ENCODE measurements at places on chromosomes 1 and 21.

GRCh38 chr1:156368889-156369684 is at the start of gene RHBG:
Gene RHBG, plus strand, starts transcription at chr1:156369211. Its CDS starts 39 bp downstream, at chr1:156369250.
- peak; percentile 33 for DNase-seq

- DNase-seq, result peak; percentile 21
Observed at GRCh38 chr1:156860113-156860627, 495 bp upstream of the NTRK1 start.

DNA sequence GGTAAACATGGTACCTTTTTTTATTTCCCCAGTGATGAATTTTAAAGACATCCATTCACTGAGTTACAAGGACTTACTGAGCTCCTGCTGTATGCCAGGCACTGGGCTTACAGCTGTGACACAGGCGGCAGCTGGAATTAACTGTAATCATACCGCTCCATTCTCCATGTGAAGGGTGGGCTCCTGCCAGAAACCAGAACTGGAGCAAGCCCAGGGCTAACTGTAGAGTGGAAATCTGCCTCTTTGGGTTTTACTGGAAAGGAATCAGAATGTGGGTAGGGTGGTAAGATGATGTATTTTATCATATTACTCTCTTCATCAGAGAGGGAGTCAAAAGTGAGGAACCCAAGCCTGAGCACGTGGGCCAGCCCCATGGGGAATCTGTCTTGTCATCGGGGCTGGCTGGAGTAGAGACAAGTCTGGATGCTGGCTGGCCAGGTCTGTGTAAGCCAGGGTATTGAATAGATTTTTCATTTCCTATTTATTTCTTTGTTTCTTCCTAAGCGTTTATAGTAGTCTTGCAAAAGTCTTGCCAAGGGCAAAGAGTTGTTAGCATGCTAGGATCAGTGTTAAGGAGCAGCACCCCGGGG is 21.5 kb downstream of the FGGY start:
- no peak for DNase-seq

GRCh38 chr1:66355756-66356155 is 178.2 kb upstream of the SGIP1 start:
- DNase-seq, result no peak

- DNase-seq, result peak; percentile 69
Observed at GRCh38 chr1:203325418-203326091, 20.2 kb downstream of the BTG2 start.

DNA sequence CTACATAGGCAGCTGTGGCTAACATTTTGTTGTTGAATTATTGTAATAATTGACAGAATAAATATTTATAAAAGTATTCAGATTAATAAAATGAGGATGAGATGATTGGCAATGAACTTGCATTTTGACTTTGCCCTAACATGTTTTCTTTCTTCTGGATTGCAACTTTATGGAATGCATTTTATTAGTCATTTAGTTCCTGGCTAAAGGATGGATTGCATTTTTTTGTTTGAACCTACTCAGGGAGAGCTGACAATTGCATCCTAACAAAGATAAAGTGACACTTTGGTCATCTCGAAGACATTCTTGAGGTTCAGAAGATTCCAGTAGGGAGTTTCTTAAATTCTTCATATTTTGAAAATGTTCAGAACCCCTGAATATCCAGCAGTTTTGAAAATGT is 37.5 kb downstream of the PGM1 start:
- no peak for DNase-seq

GRCh38 chr1:15251857-15252835 is 5.1 kb downstream of the FHAD1 start:
- no peak for DNase-seq

GRCh38 chr1:154623358-154623757 is 15.4 kb upstream of the ADAR start:
- no peak for DNase-seq

DNA sequence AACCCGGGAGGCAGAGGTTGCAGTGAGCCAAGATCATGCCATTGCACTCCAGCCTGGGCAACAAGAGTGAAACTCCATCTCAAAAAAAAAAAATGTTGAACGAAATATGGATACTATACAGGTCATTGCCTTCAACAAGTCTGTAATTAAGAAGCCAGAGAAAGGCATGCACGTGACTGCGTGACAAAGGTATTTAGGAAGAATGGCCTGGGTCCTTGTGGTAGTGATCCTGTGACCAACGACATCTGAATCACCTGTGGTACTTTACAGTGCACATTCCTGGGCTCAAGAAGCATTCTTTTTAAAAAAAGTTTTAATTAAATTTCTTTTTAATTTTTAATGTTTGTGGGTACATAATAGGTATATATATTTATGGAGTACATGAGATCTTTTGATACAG is 115.0 kb downstream of the GREM2 start:
- DNase-seq, result no peak

- no peak for DNase-seq
Observed at GRCh38 chr21:25961042-25961441, 209.5 kb downstream of the APP start.

GRCh38 chr21:30227633-30228404 is 11.9 kb upstream of the CLDN8 start:
- DNase-seq, result no peak

DNA sequence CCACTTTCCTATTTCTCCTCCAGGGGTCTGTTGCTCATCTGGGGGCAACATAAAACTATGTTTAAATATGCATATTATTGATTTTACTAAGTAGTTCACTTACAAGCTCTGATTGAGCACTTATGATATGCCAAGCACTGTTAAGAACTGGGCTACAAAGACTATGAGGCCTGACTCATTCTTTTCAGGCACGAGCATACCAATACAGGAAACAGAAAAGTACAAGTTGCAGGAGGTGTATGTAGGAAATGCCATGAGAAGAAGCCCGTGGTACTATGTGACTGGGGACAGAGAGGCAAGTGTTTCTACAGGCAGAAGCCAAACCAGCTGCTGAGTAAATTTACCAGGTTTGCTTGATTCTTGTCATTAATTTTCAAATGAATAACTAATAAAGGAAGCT is 120.4 kb upstream of the PTGFR start:
- no peak for DNase-seq

DNA sequence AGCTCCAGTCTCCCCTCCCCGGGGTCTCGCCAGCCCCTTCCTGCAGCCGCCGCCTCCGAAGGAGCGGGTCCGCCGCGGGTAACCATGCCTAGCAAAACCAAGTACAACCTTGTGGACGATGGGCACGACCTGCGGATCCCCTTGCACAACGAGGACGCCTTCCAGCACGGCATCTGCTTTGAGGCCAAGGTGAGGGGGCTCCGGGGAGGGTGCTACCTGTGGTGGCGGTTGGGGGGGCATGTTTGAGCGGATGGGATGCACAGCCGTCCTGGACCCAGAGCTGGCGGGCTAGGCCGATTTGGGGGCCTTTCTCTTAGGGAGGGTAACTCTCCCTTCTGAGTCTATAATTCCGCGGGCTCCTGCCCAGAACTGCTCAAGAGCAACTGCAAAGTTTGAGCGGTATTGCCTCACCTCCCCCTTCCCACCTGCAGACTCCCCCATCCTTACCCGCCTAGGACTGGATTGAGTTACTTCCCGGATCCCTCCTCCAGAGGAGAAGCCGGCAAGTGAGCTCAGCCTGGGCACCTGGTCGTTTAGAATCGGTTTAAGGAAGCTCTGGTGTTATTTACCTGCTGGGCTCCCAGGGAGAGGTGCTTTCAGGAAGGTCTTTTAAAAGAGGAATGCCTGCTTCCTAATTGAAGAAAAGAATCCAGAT is 730 bp downstream of the NOS1AP start:
- no peak for DNase-seq

GRCh38 chr1:41046347-41046775 is 24.8 kb upstream of the SLFNL1 start:
- DNase-seq, result no peak

GRCh38 chr1:237032029-237032428 is 10.0 kb upstream of the RYR2 start:
- DNase-seq, result no peak

- no peak for DNase-seq
Observed at GRCh38 chr1:115056395-115056798, 26.8 kb downstream of the TSHB start.

- DNase-seq, result no peak
Observed at GRCh38 chr1:194870860-194871259, 1684.4 kb upstream of the B3GALT2 start.

DNA sequence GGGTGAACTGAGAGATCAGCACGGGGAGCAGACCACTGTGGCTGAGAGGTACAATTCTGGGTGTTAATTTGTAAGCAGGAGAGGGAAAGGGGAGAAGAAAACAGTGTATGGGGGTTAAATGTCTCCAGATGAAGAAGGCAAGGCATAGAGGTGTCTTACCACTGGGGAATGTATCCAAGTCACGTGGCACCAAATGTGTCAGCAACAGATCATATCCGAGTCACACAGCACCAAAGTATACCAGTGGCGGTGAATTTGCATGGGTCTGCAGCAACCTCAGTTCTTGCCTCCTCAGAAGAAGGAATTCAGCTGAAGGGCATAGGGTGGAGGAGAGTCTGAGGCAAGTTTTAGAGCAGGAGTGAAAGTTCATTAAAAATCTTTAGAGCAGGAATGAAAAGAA is 21.2 kb upstream of the SYCP1 start:
- DNase-seq, result no peak

DNA sequence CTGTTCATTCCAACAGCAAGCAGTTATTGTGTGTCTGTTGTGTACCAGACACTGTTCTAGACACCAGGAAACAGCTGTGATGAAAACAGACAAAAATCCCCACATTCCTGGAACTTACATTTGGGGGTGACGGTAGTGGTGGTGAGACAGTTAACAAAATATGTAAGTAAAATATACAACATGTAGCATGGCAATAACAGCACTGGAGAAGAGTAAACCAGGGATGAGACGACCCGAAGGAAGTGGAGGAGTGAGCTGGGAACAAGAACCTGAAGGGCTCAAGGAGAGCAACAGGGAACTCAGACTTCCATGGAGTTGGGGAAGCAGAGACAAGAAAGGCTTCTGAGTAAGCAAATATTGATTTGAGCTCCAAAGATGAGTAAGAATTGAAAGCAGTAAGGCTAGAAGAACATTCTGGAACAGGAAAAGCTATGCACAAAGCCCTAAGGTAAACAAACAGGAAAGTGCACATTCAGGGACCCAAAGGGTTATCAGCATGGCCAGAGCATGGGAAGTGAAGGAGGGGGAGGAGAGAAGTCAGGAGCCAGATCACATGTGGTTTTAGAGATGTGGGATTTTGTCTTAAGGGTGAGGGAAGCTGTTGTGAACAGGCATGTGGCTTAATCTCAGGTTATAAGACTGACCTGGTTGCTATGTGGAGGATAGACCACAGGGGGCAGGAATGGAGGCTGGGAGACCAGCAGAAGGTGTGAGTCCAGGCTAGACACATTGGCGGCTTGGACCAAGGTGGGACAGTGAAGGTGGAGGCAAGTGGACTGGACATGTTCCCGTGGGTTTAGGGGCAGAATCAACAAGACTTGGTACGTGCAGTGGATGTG is 7.3 kb downstream of the CSF1 start:
- DNase-seq, result no peak

- DNase-seq, result no peak
Observed at GRCh38 chr21:25396135-25396711, 211.1 kb downstream of the MRPL39 start.
